ENCODE measurements at places on chromosomes 7 and 10.

- DNase-seq: no peak
These were observed 138.3 kb upstream of the ADCY1 start for GRCh38 chr7:45435846-45436245.

DNA sequence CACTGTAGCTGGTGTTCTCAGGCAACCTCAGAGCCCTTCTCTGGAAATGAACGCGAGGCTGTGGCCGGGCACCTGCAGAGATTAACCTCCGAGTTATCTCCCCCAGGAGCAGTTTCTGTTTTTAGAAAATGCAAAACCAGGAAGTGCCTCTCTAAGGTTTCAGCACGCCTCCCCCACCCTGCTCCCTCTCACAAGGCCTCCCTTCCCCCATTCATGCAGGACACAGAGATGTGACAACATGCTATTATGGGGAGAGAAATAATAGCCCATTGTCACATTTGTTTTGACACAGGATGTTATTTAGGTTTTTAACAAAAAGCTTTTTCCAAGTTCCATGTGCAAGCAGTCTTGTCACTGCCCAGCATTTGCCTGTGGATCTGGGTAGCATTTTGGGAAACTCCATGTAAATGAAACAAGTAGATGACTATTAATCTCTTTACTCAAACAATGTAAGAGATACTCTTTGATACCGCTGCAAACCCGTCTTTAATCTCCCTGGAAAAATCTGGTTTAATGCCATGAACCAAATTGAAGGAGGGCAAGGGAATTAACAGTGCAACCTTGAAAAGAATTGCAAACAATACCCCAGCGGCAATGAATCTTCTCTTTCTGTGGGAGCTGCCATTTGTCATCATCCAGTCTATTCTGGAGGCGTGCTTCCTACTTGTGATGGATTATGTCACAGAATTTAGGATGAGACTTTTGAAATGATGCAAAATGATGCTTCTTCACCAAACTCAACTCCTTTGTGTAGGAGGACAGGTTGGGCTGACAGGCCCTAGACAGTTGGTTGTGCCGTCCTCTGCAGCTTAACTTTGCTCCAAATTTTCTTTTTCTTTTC is 86.5 kb upstream of the NMT2 start:
- DNase-seq: peak; percentile 58

GRCh38 chr10:131850383-131850870 is 50.4 kb upstream of the PPP2R2D start:
- DNase-seq: no peak

DNA sequence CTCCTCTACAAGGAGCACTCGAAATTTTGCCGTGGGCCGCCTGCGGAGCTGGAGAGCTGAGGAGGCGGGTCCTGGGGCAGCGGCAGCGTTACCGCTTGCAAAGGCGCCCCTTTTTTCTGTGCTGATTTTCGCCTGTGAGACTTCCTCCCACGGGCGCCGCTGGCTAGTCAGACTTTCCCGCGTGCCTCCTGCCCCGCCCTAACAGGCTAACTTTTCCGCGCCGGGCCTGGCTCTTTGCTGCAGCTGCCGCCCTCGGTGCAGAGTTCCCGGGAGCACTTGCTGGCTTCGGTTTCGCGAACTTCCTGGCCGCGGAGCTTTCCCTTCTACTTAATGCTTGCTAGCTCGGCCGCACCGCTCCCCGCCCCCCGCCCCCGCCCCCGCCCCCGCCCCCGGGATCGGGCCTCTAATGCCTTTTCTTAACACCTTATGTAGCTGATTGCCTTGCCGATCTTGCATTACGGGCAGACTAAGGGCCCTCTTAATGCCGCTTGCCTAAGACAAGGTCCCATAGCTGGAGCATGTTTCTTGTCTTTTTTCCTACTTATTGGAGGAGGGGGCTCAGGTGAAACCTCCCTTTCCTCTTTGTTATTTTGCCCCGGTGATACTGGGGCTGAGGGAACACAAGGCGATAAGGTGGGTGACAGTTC is 37.9 kb upstream of the RASGEF1A start:
- DNase-seq: peak; percentile 55

GRCh38 chr7:22146961-22147512 is 201.3 kb upstream of the CDCA7L start:
- no peak for DNase-seq

DNA sequence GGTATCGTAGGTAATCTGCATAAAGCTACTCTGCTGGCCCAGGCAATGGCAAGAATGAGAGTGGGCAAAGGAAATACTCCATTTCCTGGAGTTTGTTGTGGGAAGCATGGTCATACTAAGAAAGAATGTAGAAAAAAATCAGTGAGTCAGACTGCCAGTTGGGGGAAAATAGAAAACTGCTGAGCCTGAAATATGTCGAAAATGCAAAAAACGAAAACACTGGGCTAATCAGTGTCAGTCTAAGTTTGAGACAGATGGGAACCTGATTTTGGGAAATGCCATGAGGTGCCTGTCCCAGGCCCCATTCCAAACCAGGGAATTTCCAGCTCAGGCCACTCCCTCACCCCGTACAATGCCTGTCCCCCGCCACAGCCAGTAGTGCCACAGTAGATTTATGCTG is 150.0 kb downstream of the ZNF33B start:
- no peak for DNase-seq

DNA sequence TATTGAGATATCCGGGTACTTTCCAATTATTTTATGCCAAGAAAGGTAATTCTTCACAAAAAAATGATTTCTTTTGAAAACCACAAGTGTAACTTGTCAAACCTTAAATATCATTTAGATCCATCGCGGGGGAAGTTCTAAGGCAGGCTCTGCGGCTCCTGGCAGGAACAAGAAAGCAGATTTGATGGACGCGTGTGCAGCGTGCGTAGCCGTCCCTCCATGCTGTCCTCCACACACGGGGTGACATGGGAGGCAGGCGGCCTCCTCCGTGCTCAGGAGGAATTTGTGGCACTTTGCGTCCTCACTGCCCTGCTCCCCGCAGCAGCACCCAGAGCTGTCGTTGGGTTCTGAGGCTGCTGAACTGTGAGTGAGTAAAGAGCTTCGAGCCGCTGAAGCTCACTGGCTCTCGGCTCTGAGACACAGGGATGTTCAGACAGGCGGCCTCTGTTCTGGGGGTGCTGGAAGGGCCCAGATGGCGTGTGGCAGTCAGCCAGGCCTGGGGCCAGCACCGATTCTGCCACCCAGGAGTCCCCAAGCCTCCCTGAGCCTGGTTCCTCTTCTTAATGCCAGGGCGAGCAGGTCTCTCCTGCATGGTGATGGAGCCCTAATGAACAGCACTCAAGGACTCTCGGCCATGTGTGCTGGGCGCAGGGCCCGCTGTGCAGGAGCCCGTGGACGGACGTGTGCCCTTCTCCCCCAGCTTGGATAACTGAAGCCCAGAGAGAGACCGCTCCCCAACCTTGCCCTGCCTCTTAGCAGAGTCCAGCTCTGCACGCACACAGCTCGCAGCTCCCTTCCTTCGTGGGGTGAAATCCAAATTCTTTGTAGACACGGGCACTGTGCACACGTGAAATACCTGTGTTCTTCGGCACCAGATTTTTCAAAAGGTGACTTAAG is 185.4 kb upstream of the SHH start:
- DNase-seq: peak; percentile 44

- no peak for DNase-seq
These were observed 34.6 kb upstream of the VIPR2 start for GRCh38 chr7:159179241-159179640.

- DNase-seq: no peak
These were observed 61.2 kb downstream of the PPP1R3C start for GRCh38 chr10:91571671-91572070.

- DNase-seq: peak; percentile 69
These were observed 78.3 kb upstream of the SLC26A5 start for GRCh38 chr7:103524042-103524907.

GRCh38 chr7:14073988-14074387 is 84.5 kb upstream of the ETV1 start:
- no peak for DNase-seq

DNA sequence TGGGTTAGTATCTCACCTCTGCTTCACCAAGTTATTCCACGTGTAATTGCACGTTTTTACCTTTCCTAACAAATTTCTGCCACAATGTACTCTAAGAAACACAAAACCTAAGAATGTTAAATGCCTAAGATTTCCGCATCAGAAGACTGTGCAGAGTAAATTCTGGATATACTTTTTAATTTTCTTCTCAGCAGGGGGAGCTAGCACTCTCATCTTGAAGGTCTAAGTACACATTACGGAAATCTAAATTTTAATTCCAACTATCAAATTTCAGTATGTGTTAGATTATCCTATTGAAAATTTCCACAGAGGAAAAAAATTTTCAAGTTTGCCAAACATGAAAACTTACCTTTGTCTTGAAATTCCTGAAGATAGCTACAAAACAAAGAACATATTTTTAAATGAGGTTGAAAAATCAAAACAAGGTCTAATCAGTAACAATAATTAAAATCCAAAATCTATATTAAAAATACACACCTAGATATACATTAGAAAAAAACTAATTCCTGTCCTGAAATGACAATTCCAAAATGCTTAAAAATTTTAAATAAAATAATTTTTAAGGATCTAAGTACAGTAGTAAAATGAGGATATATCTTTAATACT is 10.5 kb downstream of the SKAP2 start:
- peak; percentile 78 for DNase-seq

DNA sequence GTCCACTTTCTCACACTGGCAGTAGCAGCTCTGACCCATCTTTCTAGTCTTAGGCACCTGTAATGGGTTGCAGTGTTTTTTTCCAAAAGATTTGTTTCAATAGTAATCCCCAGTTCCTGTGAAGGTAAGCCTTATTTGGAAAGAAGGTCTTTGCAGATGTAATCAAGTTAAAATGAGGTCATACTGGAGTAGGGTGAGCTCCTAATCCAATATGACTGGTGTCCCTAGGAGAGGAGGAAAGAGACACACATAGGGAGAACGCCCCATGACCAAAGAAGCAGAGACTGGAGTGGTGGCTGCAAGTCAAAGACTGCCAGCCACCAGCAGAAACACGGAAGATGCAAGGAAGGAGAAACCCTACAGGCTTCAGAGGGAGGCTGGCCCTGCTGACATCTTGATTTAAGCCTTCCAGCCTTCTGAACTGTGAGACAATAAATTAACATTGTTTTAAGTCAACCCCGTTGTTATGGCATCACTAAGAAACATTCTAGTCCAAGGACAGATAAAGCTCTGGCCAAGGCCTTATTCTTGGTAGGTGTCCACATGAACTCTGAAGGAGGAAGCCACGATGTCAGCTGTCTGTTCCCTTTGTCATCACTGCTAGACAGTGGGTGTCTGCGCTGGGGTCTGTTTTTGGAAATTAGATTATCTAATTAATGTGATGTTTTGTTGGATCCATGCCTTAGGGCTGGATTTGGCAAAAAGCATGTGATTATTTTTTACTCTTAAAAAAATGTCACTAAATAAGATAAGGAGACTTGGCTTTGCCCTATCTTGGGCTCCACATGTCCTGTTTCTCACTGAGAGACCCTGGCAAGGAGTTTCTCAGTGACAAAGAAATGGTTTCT is 214.9 kb downstream of the KCNMA1 start:
- no peak for DNase-seq

- peak; percentile 19 for DNase-seq
These were observed 8.2 kb downstream of the FOXP2 start for GRCh38 chr7:114422507-114423501.

DNA sequence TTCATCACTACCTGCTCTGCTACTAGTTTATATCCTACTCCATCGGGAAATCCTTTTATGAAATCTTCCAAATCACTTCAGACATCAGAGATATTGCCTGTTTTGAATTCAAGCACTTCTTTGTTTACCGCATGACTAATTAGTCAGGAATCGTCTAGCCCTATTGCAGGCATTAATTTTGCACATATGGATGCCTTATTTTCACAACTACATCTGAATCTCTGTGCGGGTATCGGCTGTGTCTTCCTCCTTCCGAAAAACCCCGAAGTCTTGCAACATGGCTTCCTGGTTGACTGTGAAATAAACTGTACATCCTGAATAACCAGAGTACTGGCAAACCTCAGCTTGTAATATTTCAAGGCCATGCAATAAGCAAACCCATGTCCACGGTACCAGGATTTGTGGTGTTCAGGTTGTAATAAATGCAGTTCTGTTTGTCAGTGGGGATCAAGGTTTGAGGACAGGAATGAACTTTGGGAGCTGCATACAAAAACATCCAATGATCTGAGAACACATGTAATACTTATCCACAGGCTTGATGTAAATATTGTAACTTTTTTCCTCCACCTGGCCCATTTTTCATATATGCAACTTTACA is 642.1 kb downstream of the PARD3 start:
- DNase-seq: no peak

DNA sequence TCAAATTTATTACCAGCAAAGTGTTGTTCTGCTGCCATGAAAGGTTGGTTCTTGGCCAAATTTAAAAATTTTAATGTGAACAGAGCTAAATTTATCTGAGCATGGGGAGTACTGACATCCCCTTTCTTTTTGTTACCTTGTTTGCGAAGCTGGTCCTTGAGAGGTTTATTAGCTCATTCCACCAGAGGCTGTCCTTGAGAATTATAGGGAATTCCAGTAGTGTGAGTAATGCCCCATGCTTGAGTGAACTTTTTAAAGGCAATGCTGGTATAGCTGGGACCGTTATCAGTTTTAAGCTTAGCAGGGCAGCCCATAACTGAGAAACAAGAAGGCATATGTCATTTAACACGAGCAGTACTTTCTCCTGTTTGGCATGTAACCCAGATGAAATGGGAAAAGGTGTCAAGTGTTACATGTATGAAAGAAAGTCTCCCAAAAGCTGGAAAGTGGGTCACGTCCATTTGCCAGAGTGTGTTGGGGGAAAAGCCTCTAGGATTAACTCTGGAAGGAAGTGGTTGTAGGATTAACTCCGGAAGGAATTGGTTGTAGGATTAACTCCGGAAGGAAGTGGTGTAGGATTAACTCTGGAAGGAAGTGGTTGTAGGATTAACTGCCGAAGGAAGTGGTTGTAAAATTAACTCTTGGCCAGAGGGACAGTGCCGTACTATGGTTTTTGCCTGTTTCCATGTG is 37.3 kb upstream of the AKR1C2 start:
- no peak for DNase-seq

- DNase-seq: no peak
These were observed 501.1 kb upstream of the CELF2 start for GRCh38 chr10:10516346-10517130.

GRCh38 chr10:77081481-77081891 is 556.1 kb downstream of the KCNMA1 start:
- DNase-seq: no peak

Data from NCI-H526 (cell line).